Cortex of kidney (tissue), 1 donor: ENCODE measurements at places on chromosomes 12 and 14.

- no peak for DNase-seq
These were observed 92.0 kb upstream of the FGD4 start for GRCh38 chr12:32307326-32307725.

DNA sequence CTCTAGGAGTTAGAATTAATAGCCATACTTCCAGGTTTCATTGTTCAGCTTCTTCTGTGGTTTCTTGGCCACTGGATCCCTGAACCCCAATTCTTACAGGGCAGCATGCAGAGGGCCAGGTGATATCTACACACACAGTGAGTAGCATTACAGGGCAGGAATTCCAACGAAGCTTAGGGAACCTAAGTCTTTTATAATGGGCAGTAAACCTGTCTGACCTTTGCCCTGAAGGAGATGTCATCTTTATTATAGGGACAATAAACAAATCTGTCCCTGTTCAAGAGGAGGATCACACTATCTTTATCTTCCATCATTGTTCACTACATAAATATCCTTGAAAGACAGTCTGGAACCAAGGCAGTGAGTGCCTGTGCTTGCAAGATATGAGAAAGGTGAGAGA lies 11.7 kb upstream of the EML5 start:
- no peak for DNase-seq

- DNase-seq = no peak
These were observed 11.7 kb upstream of the OTX2 start for GRCh38 chr14:56821805-56822610.

GRCh38 chr14:72332871-72333270 lies 400.6 kb downstream of the RGS6 start:
- no peak for DNase-seq

DNA sequence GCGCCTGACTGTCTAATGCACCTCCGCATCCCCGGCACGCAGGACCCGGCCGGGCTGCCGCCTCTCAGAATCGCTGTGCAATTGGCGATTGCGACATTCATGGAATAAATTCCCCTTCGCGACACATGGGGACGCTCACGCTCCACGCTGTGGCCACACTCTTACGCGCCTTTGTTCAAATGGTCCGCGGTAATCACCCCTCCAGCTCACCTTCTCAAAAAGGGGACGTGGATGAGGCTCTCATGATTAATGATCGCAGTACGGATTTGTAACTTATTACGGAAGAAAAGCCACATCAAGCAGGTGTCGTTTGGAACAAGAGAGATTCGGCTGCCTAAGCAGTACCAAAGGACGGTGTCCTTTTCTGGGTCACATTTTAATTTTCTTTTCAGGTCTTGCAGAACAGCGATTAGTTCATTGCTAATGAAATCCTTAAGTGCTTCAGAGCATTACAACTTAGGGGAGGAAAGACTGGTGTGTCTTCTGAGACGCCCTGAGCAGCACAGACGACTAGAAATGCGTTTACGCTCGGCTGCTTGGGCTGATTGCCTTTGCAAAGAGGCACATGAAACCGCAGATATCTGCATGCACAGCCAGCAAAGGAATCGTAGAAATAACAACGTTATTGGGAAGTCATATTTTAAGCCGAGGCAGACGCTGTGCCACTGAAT lies 37.3 kb upstream of the ADGRD1 start:
- no peak for DNase-seq

DNA sequence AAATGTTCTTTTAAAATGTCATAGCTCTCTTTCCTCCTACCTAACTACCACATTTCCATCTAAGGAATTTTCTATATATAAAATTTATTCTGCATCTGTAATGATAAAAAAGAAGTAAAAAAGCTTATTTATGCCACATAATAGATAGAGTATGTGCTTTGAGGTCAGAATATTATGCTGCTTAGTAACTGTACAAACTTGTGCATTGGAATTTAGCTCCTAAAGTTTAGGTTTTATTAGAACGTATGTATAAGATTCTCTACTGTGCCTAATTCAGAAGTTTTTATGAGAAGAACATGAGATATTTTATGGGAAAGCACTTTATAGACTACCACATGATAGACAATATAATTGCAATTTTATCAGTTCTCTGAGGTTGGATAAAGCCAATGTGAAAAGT lies 384.6 kb downstream of the SLC16A7 start:
- DNase-seq = no peak

GRCh38 chr12:112146123-112146522 lies 20.8 kb downstream of the TRAFD1 start:
- DNase-seq = no peak

DNA sequence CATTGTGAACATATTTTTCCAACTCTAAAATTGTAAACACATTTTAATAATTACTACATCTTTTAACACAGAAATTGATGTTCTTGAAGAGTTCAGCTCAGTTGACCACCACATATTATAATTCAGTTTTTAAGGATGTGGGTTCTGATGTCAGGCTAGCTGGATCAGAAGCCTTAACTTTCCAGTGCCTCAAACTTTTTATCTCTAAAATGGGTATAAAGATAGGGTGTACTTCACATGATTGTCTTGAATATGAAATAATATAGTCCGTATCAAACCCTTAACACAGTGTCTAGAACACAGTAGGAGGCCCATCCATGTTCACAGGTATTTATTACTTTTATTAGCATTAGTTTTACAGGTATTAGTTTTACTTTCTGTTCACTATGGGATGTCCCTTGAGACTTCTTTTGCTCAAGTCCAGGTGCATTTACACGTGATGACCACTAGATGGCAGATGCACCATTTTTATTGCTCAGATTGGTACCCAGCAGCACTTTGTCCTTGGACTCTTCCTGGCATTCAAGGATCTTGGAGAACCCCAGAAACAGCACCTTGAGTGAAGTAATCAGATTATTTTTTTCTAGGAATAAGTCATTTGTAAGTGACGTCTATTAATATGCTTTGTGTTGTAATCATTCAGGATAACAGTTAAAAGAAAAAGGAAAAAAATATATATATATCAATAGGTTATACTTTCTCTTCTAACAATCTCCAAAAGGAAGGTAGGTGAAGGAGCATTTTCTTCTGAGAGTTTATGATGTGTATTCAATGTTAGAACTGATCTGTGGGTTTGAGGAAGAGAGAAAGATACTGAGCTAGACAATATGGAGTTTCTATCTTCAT lies 580.2 kb downstream of the ETNK1 start:
- no peak for DNase-seq

GRCh38 chr12:92408072-92408900 lies 262.6 kb upstream of the BTG1 start:
- no peak for DNase-seq

- no peak for DNase-seq
These were observed 23.6 kb upstream of the OR4K2 start for GRCh38 chr14:19851365-19851764.
